Caudate nucleus (tissue), 63 donors: ENCODE measurements at places on chromosomes 16 and 17.
A peak's percentile ranks its signal among the peaks of the same experiment; 100 is the strongest.

GRCh38 chr17:82966415-82966814 is 113.0 kb upstream of the METRNL start:
- no peak for DNase-seq

GRCh38 chr16:25729188-25729915 is 37.6 kb downstream of the HS3ST4 start:
- no peak for DNase-seq

GRCh38 chr16:27245276-27246172 is 23.0 kb downstream of the NSMCE1 start:
- DNase-seq, result no peak

DNA sequence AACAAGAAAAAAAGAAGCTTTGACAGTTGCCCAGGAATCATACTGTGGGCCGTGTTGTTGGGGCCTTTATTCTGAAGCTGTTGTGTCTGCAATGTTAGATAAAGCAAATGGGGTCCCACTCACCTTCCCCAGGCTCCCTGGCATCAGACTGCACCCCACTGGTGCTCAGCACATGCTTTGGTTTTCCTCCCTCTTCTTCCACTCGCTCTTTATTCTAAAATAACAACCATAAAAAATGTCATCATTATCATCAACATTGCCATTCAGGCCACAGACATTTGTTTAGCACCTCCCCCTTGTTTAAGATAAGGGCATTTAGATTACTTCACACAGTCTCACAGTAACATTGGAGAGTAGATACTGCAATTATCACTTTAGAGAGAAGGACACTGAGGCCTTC is 8.2 kb downstream of the MYLK3 start:
- DNase-seq, result no peak

GRCh38 chr17:75077496-75078283 is 10.1 kb upstream of the SLC16A5 start:
- peak; percentile 70 for DNase-seq

- DNase-seq, result no peak
Measured at GRCh38 chr17:80987941-80988461, 3.6 kb upstream of the CHMP6 start.

GRCh38 chr17:77466596-77467223 is 325.9 kb downstream of the SEC14L1 start:
- no peak for DNase-seq
